Cerebellar cortex (tissue), 1 donor: ENCODE measurements at places on chromosomes 3 and 15.

DNA sequence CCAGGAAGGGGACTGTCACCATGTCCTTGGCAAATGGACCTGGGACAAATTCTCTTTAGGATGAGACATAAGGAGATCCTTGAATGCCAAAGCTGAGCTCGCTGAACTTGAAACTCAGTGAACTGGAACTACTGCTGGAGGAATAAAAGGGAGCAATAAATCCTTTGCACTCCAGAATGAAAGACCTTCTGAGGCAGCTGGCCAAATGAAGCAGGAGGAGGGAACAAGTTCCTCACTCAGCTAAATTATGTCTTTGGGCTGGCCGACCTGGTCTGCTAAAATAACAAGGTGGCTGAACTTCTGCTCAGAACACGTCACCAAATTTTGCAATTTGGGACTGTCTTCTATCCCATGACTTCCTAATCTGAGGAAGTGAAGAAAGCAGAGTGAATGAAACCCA lies 314.7 kb downstream of the LPP start:
- peak; percentile 45 for DNase-seq

GRCh38 chr3:184384856-184385422 lies 5.1 kb downstream of the CHRD start:
- no peak for DNase-seq

- no peak for DNase-seq
Measured at GRCh38 chr3:67389176-67389575, 265.2 kb downstream of the SUCLG2 start.

- no peak for DNase-seq
Measured at GRCh38 chr3:110243081-110243480, 828.5 kb upstream of the NECTIN3 start.

GRCh38 chr3:69871868-69872267 lies 127.7 kb upstream of the SAMMSON start:
- DNase-seq = no peak

GRCh38 chr3:131796111-131796510 lies 238.7 kb downstream of the CPNE4 start:
- DNase-seq = no peak

DNA sequence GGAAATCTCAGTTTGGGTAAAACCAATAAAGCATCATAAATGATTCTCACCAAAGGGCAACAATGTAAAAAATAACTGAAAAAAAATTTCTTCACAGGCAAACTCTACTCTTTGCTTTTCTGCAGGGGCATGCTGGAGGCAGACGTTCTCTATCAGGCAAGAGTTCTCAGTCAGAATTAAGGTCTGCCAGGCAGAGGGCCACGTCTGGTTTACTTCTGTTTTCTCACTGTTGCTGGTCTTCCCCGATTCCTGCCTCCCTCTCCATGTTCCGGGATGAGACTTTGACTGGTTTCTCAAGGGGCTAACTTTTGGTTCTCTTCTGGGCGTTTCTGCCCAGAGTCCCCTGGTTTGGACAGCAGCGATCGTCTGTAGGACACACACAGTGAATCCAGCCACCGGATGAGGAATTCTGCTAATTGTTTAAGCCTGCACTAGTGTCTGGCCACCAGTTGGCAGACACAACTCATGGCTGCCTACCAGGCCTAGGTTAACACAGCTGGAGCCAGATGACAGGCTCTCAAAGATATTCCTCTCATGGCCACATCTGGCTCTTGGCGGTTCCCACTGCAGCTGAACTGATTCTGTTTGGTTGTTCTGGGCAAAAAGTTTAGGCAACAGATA lies 273.1 kb downstream of the FOXP1 start:
- no peak for DNase-seq

DNA sequence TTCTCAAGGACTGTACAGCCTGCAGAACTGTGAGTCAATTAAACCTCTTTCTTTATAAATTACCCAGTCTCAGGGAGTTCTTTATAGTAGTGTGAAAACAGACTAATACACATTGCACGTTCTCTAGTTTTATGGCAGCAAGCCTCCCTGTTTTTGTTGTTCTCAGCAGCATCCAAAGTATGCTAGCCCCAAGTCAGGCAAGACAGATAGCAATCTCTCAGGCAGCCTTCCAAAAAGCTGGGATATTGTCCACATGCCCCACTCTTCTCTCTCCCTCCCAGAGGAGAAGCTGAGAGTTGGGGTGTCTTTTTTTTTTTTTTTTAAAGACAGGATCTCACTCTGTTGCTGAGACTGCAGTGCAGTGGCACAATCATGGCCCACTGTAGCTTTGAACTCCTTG lies 130.6 kb downstream of the ISL2 start:
- no peak for DNase-seq

DNA sequence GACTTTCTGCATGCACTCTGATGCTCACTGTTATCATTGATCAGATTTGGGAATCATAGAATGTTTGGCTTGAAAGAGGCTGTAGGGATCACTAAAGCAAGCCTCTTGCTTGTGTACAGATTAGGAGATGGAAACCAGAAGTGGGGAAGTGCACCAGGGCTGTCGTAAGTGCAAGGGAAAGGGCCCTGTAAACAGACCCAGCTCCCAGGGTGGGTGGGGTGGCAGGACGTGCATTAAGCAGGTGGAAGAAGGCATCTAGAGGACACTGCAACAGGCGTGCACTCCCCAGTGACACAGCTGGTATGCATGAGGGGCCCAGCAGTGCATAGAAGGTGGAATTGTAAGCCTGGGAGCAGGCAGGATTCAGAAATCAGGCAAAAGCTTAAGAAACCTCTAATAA lies 58.0 kb upstream of the SLC7A14 start:
- DNase-seq = no peak

DNA sequence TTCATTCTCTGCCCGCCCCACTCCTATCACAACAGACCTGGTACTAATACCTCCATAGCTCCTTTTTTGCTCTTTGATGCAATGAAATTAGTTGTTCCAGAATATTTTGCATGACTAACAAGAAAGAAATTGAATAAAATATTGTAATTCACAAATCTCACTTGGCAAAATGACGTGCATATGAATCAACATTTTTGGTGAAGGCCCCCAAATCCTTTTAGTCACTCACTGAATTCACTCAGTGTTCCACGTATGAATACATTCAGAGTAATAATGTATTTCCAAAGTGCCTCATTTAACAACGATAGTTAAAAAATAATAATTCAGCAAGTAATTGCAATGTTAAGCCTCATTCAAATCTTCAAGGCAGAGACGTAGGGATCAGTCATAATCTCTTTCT lies 148.6 kb upstream of the STRIT1 start:
- DNase-seq = no peak

DNA sequence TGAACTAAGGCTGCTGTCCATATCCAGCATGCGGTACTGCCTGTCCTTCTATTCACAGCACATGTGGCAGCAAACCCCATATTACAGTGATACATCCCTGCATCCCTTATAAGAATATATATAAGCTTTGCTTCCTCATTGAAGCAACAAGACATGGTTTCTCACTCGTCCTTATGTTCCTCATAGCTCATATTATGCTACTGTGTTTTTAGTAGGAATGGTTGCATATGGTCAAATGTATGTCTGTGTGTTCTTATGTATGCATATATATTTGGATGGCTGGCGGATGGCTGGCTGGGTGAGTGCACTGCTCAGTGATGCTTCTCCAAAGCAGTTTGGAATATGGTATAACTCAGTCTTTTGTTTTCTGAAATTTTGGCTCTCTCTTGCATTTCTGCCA lies 254.9 kb downstream of the LPP start:
- no peak for DNase-seq

GRCh38 chr3:195154111-195154791 lies 116.7 kb downstream of the XXYLT1 start:
- no peak for DNase-seq

GRCh38 chr15:85733416-85733815 lies 61.3 kb downstream of the KLHL25 start:
- no peak for DNase-seq
